ENCODE measurements at places on chromosomes 2 and 18. TPM values are rescaled to one million over a fixed set of nuclear protein-coding genes. Genes with fewer than 3 reads are reported as not detected.

DNA sequence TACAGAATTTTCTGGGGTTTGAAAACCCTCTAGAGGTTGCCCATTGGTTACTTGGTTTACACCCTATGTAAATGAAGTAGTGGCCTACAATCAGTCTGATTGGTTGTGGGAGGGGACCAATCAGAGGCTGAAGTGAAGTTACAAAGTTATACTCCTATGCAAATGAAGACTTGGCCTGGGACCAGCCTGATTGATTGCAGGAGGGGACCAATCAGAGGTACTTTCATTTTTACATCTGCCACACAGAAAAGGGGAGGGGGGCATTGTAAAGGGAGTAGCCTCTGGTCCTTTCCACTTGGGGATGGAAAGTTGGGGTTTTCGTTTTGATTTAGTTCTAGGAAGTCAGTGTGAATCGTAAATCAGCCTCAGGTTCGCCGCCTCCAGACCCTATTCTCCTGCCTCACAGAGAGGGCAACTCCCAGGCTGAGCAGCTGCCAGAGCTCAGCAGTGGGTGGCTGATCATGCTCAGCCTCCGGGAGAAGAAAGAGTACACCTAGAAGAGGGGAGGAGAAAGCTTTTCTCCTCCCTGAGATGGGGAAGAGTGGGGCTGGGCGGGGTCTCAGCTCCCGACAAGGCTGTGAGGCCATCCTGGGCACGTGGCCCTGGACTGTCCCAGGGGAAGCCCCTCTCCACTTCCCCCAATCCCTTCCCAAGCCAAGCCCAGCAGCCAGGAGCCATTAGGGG, 372.5 kb downstream of the GALR1 start:
- DNase-seq = no peak

GRCh38 chr2:102266204-102266603, 45.2 kb upstream of the IL1RL1 start:
- DNase-seq = no peak

REG1B gene
- not detected for total RNA-seq

- no peak for DNase-seq
These were observed 139.9 kb upstream of the PID1 start for GRCh38 chr2:229410946-229411345.

LMAN2L gene
- total RNA-seq = 20.9 TPM

- peak; percentile 51 for DNase-seq
These were observed 3.5 kb downstream of the CNNM4 start for GRCh38 chr2:96764253-96764637.

DNA sequence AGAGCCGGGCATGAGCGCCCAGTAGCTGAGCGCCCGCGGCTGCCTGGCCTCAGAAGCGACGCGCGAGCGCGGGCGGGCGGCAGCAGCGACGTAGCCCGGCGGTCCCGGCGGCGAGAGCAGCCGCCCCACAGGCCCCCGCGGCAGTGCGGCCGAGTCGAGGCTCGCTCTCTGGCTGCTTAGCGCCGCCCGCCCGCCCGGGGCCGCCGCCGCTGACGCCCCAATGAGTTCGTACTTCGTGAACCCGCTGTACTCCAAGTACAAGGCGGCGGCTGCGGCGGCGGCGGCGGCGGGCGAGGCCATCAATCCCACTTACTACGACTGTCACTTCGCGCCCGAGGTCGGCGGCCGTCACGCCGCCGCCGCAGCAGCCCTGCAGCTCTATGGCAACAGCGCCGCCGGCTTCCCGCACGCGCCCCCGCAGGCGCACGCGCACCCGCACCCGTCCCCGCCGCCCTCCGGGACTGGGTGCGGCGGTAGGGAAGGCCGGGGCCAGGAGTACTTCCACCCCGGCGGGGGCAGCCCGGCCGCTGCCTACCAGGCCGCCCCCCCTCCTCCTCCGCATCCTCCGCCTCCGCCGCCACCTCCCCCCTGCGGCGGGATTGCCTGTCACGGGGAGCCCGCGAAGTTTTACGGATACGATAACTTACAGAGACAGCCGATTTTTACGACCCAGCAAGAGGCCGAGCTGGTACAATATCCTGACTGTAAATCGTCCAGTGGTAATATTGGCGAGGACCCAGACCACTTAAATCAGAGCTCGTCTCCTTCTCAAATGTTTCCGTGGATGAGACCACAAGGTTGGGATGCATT, 847 bp downstream of the HOXD8 start:
- peak; percentile 56 for DNase-seq

DNA sequence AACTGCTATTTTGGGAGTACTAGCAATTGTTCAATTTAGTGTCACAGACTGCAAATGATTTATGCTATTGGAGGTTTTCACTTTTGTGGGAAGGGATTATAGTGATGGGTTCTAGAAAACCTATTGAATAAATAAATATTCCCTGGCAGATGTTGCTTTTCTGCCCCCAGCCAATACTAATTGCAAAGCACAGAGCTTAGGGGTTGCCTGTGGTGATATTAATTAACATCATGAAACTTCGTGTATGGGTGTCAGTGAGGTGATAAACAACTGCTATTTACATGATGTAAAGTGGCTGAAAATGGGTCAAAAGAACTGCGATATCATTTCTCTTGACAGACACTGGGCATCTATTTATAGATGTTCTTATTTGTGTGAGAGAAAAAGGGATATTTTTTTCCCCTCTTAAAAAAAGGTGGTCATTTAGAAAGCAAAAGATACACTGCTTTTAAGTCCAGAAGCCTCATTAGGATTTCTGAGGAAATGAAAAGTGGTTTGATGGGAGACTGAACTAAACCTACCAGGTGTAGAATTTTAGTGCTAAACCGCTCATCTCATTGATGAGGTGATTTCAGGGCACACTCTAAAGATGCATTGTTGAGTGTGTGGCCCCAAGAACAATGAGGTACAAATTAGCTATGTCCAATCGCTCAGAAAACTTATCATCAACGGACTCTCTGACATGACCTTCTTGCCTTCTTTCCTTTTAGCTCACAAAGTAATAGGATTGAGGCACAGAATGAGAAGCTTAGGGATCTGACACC, 116.7 kb upstream of the CHST9 start:
- DNase-seq = no peak

GRCh38 chr18:10067670-10068659, 154.1 kb downstream of the VAPA start:
- DNase-seq = no peak

GRCh38 chr2:156430236-156430979, 5.8 kb upstream of the GPD2 start:
- DNase-seq = no peak

DNA sequence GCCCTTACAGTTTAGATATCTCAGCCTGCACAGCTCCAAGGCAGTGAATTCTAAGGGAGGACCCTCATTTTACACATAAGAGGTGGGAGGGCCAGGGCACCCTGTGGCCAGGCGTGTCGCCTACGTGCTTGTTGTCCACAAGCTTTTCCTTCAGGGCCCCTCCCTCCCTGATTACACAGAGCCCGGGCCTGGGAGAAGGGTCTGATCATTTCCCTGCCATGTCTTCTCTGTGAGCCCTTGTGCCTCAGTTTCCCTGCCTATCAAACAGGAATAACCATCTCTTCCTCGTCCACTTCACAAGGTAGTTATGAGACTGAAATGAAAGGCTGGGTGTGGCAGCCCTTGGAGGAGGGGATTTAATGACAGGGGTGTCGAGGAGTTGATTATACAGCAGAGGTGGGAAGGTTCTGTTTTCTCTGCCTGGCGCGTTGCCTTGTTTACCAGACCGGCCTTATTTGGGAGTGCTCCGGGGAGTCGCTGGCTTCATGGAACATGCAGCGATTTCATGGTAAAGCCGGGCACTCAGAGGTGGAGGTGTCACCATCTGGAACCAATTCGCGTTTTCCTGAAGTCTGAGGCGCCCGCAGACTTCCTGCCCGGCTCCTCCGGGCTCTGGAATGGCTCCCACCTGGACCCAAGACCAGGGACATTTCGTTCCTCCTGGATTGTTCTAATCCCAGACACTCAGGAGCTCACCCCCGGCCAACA, 208.9 kb downstream of the KLHL29 start:
- peak; percentile 31 for DNase-seq

All from transverse colon (tissue), 4 donors.